Hepatocyte (in vitro differentiated cells): ENCODE measurements at places on chromosomes 4 and X. TPM values are rescaled to one million over a fixed set of nuclear protein-coding genes. Genes with fewer than 3 reads are reported as not detected.
A peak's percentile ranks its signal among the peaks of the same experiment; 100 is the strongest.

DNA sequence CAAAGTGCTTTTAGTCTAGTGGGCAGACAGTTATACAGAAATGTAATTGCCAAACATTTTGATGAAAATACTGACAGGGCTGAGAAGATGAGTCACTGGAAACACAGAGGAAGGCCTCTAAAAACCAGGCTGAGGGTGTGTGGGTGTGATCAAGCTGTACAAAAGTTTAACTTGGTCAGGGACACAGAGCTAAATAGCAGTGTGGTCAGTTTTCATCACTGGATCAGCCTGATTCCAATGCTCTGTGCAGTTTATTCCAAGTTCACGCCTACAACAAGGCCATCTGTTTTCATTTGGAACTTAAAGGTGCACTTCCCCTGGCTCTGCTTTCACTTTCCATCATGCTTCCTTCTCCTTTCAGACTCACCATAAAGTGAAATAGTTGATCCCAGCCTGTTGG is 10.6 kb downstream of the CENPVL3 start:
- no peak overlapping the region for H3K4me3 ChIP-seq
- no peaks in the 10 kb centered on the region for H3K36me3 ChIP-seq
- no peaks in the 10 kb centered on the region for H3K4me1 ChIP-seq
- no peak for DNase-seq
- H3K27me3 ChIP-seq, result no peaks in the 10 kb centered on the region

Gene MAP9
- 26.7 and 28.7 TPM in 2 replicates for total RNA-seq

DNA sequence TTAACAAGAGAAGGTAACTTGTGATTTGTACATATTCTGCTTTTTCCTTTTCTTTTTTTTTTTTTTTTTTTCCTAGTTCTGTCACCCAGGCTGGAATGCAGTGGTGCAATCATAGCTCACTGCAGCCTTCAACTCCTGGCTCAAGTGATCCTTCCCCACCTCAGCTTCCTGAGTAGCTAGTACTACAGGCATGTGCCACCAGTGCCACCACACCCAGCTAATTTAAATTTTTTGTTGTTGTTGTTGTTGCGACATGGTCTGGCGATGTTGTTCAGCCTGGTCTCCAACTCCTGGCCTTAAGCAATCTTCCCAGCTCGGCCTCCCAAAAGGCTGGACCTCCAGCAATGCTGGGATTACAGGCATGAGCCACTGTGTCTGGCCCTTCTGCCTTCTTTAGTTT is 1.5 kb upstream of the TACR3 start:
- DNase-seq, result no peak
- peaks cover 26% of the 10 kb centered on the region for H3K27me3 ChIP-seq
- H3K4me3 ChIP-seq, result no peak overlapping the region
- no peak overlapping the region for H3K27ac ChIP-seq

DNA sequence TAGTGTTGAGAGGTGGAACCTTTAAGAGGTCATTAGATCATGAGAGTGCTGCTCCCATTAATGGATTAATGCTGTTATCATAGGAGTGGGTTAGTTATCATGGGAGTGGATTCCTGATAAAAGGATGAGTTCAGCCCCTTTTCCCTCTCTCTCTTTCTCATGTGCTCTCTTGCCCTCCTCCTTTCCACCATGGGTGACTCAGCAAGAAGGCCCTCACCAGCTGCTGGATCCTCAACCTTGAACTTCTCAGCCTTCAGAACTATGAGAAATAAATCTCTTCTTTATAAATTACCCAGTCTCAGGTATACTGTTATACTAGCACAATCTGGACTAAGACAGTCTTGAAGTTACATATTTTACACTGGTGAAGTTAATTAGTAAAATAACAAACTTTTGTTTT is 10.0 kb upstream of the CDKL5 start:
- no peaks in the 10 kb centered on the region for H3K36me3 ChIP-seq
- no peak overlapping the region for H3K4me3 ChIP-seq
- DNase-seq, result no peak

DNA sequence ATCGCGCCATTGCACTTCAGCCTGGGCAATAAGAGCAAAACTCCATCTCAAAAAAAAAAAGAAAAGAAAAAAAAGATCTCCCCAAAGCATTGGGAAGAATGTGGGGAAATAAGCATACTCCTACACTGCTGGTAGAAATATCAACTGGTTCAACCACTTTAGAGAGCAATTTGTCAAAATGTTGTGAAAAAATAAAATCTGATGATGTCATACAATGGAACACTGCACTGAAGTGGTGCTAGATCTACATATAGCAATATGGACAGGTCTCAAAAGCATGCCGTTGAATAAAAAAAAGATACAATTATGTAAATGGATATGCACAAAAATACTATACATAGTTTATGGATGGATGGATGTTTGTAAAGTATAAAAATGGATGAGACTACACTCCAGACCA is 18.3 kb upstream of the HUWE1 start:
- H3K27me3 ChIP-seq, result no peaks in the 10 kb centered on the region
- DNase-seq, result no peak
- no peaks in the 10 kb centered on the region for H3K36me3 ChIP-seq
- H3K27ac ChIP-seq, result no peak overlapping the region
- no peak overlapping the region for H3K4me3 ChIP-seq

GRCh38 chr4:1558205-1558604 is 125.9 kb downstream of the FAM53A start:
- no peak for DNase-seq
- H3K27me3 ChIP-seq, result peaks cover 7% of the 10 kb centered on the region
- H3K4me1 ChIP-seq, result no peaks in the 10 kb centered on the region
- H3K36me3 ChIP-seq, result no peaks in the 10 kb centered on the region
- no peak overlapping the region for H3K27ac ChIP-seq
- no peak overlapping the region for H3K4me3 ChIP-seq

DNA sequence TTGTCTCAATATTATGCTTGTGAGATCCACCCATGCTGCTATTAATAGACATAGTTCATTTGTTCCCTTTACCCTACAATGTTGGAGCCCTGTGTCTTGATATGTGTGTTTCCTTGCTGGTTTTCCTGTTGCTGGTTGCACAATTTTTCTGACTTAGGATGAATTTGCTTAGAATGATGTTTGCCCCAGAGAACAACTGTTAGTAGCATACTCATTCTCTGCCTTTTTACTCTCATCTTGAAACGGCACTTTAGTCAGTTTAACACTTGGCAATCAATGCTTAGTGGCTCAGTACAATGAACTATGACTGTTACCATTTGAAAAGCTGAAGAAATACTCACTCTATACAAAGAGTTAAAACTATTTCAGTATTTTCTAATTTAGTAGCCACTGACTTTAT is 158.8 kb upstream of the NDST4 start:
- no peak for DNase-seq
- H3K27me3 ChIP-seq, result no peaks in the 10 kb centered on the region
- no peak overlapping the region for H3K4me3 ChIP-seq
- no peaks in the 10 kb centered on the region for H3K36me3 ChIP-seq

GRCh38 chr4:143148521-143148920 is 36.2 kb upstream of the USP38 start:
- no peak for DNase-seq
- no peak overlapping the region for H3K27ac ChIP-seq
- H3K36me3 ChIP-seq, result no peaks in the 10 kb centered on the region

Gene GBA3
- 30.5 and 34.2 TPM in 2 replicates for total RNA-seq

DNA sequence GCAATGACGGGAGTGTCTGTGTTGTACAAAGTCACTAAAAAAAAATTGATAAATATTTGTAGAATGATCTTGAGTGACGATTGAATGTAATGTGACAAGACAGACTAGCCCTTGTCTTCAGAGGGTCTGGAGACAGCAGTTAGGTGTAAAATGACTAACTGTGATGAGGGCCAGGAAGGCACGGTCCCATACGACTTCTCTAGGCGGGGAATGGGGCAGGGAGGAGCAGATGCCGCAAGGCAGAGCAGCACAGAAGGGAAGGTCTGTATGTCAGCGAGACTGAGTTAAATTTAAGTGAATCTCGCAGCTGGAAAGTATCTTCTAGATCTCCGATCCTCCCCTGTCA is 405 bp downstream of the CENPE start:
- peak overlapping the region; percentile 52 for H3K27ac ChIP-seq
- no peaks in the 10 kb centered on the region for H3K27me3 ChIP-seq
- no peaks in the 10 kb centered on the region for H3K36me3 ChIP-seq
- H3K4me3 ChIP-seq, result peak overlapping the region; percentile 9

GRCh38 chrX:130179579-130180215 is 7.9 kb downstream of the RAB33A start:
- no peaks in the 10 kb centered on the region for H3K4me1 ChIP-seq
- H3K36me3 ChIP-seq, result no peaks in the 10 kb centered on the region
- no peaks in the 10 kb centered on the region for H3K27me3 ChIP-seq
- no peak overlapping the region for H3K27ac ChIP-seq
- no peak for DNase-seq

GRCh38 chrX:150715184-150715583 is 22.0 kb downstream of the MTMR1 start:
- no peak overlapping the region for H3K4me3 ChIP-seq
- no peaks in the 10 kb centered on the region for H3K27me3 ChIP-seq
- H3K36me3 ChIP-seq, result no peaks in the 10 kb centered on the region
- no peak overlapping the region for H3K27ac ChIP-seq
- no peak for DNase-seq

Gene TASL
- 0.30 TPM in 1 of 2 replicates, not detected in the other for total RNA-seq

Gene UGT2B15
- 103 and 119 TPM in 2 replicates for total RNA-seq

DNA sequence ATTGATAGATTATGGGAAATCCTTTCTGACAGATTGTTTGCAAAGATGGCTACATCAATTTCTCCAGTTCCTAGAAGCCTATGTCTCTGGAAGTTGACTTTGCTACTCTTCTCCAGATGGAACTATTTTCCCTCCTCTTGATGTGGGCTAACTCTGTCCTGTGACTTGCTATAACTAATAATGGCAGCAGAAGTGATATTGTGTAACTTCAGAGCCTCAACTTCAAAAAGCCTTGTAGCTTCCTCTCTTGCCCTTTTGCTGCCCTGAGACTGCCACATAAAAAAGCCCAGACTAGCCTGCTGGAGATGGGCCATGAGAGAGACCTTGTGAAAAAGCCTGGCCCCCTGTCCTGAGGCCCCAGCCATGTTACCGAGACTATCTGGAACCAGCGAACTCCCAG is 210.7 kb upstream of the SLC7A11 start:
- no peak overlapping the region for H3K4me3 ChIP-seq
- no peaks in the 10 kb centered on the region for H3K4me1 ChIP-seq
- no peaks in the 10 kb centered on the region for H3K27me3 ChIP-seq
